ENCODE measurements at places on chromosomes 6 and 20.

DNA sequence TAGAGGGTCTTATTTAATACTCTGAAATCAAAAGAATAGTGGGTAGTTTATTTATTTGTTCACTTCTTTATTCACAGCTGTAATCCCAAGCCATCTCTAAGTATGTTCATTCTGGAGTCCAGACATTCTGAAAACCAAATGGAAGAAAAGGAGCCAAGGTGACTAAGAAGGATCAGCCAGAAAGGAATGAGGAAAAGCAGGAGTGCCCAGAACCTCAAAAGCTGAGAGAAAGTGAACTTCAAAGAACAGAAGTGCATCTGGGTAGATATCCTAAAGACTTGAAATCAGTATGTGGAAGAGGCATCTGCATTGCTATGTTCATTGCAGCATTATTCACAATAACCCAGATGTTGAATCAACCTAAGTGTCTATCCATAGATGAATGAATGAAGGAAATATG, 94.8 kb downstream of the VIP start:
- no peak for DNase-seq

GRCh38 chr20:57633945-57634491, 13.8 kb upstream of the ZBP1 start:
- no peak for DNase-seq

DNA sequence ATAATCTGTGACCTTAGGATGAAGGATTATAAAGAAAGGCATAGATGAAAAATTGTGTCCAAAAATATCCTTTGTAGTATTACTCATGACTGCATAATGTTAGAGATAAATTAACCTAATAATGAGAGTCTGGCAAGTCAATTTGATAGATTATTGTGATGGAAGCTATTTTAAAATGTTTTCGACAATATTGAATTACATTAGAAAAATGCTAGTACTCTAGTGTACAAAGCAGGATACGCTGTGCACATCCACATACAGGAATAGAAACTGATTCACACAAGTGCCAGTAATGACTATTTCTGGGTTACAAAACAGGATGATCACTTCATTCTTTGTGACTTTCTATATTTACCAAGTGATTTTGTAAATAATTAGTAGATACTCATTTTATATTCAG, 3.3 kb downstream of the SLC17A2 start:
- DNase-seq = no peak

- no peak for DNase-seq
Measured at GRCh38 chr6:108580646-108581045, 19.9 kb downstream of the FOXO3 start.

DNA sequence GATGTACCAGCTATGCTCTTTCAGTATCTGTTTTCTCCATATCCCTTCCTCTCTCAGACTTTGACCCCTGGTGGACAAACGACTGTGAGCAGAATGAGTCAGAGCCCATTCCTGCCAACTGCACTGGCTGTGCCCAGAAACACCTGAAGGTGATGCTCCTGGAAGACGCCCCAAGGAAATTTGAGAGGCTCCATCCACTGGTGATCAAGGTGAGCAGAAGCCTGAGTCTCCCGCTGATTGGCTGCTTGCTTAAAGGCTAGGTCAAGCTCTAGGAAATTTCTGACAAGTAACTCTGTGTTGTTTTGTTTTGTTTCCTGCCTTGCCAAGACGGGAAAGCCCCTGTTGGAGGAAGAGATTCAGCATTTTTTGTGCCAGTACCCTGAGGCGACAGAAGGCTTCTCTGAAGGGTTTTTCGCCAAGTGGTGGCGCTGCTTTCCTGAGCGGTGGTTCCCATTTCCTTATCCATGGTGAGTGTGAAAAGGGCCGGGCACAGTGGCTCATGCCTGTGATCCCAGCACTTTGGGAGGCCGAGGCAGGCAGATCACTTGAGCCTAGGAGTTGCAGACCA, 28.6 kb downstream of the C6orf89 start:
- peak; percentile 78 for DNase-seq

All from LoVo (cell line).